ENCODE measurements at places on chromosomes 4 and X.

DNA sequence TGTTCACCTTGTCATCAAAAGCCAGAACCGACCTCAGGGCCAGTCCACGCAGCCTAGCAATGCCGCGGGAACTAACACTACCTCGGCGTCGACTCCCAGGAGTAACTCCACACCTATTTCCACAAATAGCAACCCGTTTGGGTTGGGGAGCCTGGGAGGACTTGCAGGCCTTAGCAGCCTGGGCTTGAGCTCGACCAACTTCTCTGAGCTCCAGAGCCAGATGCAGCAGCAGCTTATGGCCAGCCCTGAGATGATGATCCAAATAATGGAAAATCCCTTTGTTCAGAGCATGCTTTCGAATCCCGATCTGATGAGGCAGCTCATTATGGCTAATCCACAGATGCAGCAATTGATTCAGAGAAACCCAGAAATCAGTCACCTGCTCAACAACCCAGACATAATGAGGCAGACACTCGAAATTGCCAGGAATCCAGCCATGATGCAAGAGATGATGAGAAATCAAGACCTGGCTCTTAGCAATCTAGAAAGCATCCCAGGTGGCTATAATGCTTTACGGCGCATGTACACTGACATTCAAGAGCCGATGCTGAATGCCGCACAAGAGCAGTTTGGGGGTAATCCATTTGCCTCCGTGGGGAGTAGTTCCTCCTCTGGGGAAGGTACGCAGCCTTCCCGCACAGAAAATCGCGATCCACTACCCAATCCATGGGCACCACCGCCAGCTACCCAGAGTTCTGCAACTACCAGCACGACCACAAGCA, 898 bp downstream of the UBQLN2 start:
- peak; percentile 19 for DNase-seq

GRCh38 chrX:118621081-118621759, 106.2 kb upstream of the IL13RA1 start:
- no peak for DNase-seq

DNA sequence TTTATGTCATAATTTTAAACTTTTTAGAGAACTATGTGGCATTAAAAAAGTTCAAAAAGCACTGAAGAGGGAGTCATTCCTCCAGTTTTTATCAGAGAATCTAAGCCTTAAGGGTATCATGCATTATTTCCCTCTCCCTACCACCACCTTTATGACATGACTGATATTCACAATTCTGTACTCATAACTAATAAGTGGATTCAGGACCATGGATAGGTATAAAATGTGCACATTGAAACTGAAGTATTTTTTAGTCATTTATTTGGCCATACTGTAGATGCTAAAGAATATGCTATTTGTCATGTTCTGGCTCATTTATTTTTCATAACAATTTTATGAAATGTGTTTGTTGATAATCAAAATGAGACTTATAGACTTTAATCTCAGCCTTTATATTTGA, 897.5 kb upstream of the AGA start:
- DNase-seq, result no peak

DNA sequence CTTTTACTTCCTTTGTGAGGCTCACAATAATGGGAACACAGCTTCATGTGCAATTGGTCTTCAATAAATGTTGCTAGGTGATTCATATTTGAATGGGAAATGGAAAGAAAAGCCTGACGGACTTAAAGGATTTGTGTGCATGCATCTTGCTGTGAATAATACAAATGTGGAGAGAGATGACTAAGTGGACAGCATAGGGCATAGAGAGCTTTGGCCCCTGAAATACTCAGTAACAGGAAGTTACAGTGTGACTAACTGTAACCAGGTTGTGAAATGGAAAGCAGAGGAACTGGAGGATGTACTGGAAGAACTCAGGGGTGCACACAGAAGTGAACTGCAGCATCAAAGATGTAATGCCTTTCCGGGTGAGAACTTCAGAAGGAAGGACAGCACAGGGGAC, 206.7 kb downstream of the MGST2 start:
- no peak for DNase-seq

- no peak for DNase-seq
Measured at GRCh38 chr4:173517781-173518424, 12.1 kb downstream of the HAND2 start.

GRCh38 chrX:77065896-77066295, 381.3 kb upstream of the FGF16 start:
- no peak for DNase-seq

DNA sequence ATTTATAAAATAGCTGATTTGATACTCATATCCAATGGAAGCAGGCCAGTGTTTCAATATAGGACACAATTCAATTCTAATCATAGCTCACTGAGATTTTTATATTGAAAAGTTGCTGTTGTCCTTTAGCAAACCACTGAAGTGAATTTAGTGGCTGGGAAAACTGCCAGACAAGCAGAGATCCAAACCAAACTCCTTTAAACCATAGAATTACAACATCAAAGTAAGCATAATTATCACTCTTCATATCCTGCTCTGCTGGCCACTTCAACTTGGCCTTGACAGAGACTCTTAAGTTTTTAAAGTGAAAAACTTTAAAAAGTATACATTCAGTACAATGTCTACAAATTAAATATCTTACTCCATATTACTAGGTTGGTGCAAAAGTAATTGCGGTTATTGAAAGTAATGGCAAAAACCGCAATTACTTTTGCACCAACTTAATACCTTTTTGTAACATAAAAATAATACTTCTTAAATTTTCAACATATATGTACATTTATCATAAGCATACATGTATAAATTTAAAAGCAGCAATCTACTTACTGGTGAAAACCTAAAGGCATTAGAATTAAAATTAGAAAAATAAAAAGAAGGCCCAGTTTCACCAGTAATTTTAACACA, 433.0 kb downstream of the PCDH10 start:
- no peak for DNase-seq

DNA sequence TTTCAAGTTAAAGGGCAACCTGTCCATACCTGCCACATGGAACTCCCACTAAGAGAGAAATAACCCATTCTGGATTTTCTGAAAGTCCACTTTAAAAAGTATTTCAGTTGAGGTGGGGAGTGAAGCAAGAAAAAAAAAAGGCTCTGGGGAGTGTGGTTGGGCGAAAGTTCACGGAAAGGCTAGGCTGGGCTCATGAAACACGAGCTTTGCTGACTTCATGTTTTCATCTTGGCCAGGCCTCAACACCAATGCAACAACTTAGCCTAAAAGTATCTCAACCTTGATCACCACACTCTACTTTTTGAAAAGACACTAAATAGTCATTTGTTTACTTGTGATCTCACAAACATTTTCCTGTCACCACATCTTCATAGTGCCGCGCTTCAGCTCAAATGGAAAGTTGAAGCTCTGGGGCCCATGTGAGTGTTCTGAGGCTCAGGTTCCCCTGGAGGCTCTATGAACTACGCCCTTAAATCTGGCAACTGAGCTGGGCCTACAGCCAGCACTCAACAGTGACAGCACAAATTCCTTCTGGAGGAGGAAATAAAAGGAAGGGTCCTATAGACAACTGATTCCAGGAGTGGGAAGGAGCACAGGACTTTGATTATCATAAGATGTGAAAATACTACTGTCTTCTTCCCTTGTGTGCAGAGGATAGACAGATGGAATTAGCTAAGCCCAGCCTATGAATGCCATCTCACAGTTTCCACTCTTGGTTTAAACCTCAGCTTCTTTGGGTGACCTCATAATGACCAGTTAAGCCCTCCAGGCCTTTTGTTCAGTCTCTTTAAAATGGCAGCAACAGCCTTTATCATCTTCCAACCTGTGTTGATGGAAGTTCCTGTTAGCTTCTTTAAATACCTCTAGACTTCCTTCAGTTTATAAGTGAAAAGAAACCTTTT, 5.1 kb downstream of the CD40LG start:
- DNase-seq, result no peak

- DNase-seq, result no peak
Measured at GRCh38 chrX:49189606-49190005, 3.4 kb upstream of the PRICKLE3 start.

Measured in nucleus accumbens (tissue), 56 donors.